ENCODE measurements at places on chromosomes 12 and 14.

DNA sequence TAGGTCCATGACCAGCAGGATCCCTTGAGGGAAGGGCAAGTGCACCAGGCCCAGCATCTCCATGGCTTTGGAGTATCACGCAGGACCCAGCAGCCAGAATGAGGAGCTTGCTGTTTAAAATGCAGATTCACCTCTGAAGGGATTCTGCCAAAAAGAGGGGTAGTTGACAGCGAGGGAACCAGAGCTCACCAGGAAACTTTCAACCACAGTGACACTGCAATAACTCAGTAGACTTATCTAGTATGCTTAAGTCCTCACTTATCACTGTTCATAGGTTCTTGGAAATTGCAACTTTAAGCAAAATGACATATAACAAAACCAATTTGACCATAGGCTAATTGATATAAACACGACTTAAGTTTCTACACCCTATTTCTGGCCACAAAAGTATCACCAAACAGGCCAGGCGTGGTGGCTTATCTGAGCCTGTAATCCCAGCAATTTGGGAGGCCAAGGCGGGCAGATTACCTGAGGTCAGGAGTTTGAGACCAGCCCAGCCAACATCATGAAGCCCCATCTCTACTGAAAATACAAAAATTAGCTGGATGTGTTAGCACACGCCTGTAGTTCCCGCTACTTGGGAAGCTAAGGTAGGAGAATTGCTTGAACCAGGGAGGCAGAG is 21.4 kb upstream of the CKAP4 start:
- no peak for DNase-seq

GRCh38 chr12:76124456-76124855 is 40.0 kb upstream of the NAP1L1 start:
- no peak for DNase-seq

DNA sequence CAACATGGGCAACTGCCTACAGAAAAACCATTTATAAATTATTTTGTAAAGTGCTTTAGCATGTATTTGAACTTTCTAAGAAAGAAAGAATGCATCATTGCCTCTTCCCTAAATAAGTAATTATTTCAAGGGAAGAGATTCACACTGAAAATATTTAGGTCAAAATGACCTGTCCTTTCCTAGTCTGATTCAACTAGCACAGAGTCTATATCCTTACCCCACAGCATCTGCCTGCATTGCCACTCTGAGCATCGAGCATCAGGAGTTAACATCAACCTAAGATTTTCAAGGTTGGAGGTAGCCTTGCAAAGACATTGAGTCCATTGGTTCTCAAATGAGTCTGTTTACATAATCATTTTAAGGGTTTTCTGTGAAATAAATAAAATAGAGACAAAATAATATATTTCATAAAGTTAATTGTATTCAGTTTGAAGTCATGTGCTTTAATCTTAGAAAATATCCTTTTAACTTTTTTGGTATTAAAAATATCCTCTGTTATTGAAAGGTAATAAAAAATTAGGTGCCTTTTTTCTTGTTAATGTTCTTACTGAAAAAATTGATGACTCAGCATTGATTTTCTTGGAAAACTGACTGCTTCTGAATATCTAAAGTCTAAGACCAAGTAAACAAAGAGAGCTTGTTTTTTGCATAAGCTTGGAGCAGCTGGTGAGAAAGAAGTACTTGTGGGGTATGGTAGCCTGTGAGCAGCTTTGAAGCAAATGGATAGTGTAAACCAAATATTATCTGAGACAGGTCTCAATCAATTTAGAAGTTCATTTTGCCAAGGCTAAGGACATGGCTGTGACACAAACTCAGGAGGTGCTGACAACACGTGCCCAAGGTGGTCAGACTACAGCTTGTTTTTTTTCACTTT is 269.0 kb upstream of the CLEC14A start:
- no peak for DNase-seq

GRCh38 chr14:98474900-98475299 is 797.1 kb downstream of the BCL11B start:
- no peak for DNase-seq

DNA sequence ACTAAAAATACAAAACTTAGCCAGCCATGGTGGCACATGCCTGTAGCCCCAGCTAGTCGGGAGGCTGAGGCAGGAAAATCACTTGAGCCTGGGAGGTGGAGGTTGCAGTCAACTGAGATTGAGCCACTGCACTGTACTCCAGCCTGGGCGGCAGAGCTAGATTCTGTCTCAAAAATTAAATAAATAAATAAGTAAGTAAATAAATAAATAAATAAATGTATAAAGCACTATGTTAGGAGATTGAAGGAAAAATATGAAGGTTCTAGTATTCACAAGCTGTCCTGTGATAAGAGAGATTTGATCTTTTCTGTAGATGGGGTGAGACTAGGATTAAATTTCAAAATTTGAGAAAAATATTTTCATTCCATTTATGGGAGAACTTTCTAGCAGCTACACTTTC is 5.7 kb downstream of the DNAJC22 start:
- DNase-seq, result no peak

GRCh38 chr12:45034861-45035265 is 16.0 kb downstream of the DBX2 start:
- DNase-seq, result no peak

GRCh38 chr12:131861261-131862083 is 33.0 kb upstream of the ULK1 start:
- DNase-seq, result no peak

- peak; percentile 14 for DNase-seq
Measured at GRCh38 chr14:36604757-36605505, 22.5 kb upstream of the NKX2-8 start.

DNA sequence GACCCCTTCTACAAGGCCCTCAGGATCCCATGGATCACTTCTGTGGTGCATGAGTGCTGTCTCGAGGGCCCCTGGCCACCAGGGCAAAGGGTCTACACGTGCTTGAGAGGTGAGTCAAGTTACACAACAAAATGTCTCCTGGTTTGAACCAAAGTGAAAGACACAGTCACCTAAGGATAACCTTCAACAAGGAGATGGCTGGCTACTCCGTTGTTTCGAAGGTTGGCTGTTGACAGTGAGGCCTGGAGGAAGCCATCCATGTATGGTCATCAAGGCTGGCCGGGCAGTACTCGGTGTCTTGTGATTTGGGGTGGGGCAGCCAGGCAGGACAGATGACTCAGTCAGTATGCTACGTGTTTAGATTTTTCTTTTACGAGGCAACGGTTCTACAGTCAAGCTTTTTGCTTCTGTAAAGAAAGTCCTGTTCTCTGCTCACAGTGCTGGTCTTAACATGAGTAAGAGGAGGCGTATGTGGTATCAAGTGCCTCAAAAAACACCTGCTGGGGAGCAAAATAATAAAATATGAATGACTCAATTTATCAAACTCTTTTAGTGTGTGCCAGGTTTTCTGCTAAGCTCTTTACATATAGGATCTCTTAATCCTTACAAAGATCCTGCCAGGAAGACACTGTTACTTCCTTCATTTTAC is 18.0 kb upstream of the NT5DC3 start:
- DNase-seq, result no peak

DNA sequence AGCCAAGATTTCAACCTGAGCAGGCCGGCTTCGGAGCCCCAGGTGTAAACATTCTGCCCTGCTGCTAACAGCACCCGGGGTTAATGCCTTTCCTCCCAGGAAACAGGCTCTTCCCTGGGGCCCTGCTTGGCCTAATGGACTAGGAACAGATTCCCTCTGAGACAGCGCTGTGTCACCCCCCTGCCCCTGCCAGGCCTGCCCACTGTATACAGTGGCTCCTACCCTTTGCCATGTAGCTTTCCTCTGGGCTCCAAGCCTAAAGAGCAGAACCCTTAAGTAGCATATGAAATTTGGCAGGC is 28.3 kb upstream of the BCDIN3D start:
- no peak for DNase-seq

DNA sequence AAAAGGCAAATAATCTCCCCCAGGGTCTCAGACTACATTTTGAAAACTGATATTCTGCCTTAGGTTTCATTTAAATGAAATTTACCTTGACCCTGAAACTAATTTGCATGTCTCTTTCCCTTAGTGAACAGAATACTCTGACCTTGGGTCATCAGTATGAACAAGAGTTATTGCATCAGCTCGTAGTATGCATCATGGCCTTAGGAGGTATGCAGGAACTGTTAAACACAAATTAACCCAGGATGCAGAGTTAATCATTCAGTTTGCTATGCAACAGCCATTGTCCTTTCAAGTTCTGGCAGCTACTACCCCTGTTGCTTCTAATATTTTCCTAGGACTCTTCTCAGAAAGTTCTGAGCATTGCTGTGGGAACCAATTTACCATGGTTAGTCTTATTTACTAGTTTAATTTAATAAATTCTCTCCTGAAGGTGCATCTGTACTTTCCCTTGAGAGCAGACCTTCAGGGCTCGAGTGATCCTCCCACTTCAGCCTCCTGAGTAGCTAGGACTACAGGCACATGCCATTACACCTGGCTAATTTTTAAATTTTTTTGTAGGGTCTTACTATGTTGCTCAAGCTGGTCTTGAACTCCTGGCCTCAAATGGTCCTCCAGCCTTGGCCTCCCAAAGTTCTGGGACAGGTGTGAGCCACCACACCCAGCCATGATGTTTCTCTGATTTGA is 126.7 kb downstream of the TTC6 start:
- no peak for DNase-seq

GRCh38 chr12:55736780-55737580 is 5.9 kb upstream of the GDF11 start:
- peak; percentile 76 for DNase-seq

DNA sequence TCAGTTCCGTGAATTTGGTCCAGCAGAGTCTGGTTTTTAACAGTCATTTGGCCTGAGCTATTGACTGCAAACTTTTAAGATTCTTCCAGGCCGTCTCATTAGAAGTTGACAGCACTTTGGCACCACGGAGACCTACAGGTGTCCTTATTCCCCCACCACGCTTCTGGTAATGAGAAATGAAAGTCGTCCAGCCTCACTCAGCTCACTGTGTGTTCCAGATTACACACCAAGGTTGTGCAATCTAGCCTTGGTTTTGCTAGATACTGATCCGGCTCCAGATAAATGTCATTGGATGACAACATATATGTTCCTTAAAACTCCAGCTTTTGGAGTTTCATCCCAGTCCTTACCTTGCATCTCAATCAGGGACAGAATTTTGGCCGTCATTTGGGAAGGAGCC is 210.4 kb downstream of the CHST11 start:
- no peak for DNase-seq

DNA sequence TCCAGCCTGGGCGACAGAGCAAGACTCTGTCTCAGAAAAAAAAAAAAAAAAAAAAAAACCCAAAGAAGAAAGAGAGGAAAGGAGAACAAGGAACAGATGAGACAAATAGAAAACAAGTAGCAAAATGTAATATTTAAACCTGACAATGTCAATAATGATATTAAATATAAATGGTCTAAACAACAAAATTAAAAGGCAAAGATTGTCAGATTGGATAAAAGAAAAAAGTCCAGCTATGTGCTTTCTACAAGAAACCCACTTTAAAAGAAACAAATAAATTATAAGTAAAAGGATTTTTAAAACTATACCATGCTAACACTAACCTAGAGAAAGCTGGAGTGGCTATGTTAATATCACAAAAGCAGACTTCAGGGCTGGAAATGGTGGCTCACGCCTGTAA is 29.7 kb upstream of the APOF start:
- no peak for DNase-seq

DNA sequence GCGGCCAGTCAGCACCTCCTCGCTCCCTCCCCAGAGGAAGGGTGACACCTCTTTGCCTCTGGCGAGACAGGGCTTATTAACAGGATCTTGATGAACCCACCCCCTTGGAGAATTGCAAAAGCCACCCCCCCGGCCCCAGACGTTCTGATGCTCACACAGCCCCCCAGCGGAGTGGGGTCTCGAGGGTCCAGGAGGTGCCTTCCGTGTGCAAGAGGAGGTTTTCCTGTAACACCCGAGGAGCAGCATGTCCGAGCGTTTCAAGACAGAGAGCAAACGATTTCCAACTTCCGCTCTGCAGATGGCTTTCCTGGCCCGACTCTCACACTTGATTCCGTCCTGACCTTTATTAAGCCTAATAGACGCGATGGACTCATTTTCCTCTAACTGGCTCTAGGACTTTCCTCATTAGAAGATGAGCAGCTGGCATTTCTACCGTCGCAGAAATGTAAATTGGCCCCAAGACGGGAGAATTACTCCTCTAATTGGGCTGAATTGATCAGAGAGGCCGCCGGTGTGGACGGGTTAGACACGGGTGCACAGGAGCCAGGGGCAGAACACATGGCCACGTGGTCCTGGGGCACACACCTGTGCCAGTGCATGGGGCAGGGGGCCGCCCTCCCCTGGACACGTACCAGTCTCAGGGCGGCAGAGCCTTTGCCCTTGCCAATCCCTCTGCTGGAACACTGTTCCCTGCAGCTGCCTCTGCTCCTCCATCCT is 84.4 kb downstream of the NOC4L start:
- DNase-seq, result no peak

- peak; percentile 1 for DNase-seq
Measured at GRCh38 chr12:34404377-34405285, 382.3 kb downstream of the ALG10 start.

- peak; percentile 41 for DNase-seq
Measured at GRCh38 chr12:7162691-7163114, 26.8 kb upstream of the PEX5 start.

GRCh38 chr12:30753233-30753632 is 1.5 kb downstream of the CAPRIN2 start:
- peak; percentile 14 for DNase-seq

DNA sequence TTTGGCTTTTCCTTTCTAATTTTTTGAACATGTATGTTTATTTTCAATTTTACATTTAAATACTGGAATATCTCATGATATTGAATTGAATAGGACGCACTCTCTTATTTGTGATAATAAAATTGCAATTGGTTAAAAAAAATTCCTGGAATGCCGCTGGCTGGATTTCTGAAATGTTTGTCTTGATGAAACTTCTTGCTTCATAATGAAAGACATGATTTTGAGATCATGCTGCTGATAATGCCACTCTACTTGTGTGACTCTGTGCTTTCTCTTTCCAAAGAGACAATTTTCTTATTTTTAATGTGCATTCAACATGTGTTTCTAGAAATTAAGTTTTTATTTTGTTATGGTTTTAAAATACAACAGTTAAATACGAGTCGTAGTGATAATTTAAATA is 465.7 kb upstream of the FAR2 start:
- DNase-seq, result no peak

- no peak for DNase-seq
Measured at GRCh38 chr12:79886917-79887519, 47.9 kb downstream of the PPP1R12A start.

- peak; percentile 84 for DNase-seq
Measured at GRCh38 chr12:57001448-57001906, 4.9 kb downstream of the ZBTB39 start.

- peak; percentile 5 for DNase-seq
Measured at GRCh38 chr14:31270196-31270772, 62.7 kb upstream of the HECTD1 start.

DNA sequence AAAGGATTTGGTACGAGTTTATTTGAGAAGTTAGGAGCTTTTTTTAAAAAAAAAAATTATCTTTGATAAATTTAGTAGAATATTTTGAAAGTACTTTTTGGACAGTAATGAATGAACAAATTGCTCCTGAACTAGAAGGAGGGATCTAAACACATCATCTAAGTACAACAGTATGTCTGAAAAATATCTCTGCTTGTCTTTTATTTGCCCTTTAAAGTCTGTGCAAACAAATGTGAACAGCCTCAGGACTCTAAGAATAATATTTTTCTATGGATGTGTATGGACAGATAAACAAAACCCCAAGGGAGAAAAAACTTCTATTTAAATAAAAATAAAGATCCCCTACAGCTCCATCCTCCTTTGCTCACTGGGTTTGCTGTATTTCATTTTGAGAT is 19.5 kb downstream of the FBXL14 start:
- no peak for DNase-seq

All from CD4-positive, alpha-beta T cell treated with Interleukin-17A for 4 hours (primary cell).